ENCODE measurements at places on chromosomes 2 and 18.

DNA sequence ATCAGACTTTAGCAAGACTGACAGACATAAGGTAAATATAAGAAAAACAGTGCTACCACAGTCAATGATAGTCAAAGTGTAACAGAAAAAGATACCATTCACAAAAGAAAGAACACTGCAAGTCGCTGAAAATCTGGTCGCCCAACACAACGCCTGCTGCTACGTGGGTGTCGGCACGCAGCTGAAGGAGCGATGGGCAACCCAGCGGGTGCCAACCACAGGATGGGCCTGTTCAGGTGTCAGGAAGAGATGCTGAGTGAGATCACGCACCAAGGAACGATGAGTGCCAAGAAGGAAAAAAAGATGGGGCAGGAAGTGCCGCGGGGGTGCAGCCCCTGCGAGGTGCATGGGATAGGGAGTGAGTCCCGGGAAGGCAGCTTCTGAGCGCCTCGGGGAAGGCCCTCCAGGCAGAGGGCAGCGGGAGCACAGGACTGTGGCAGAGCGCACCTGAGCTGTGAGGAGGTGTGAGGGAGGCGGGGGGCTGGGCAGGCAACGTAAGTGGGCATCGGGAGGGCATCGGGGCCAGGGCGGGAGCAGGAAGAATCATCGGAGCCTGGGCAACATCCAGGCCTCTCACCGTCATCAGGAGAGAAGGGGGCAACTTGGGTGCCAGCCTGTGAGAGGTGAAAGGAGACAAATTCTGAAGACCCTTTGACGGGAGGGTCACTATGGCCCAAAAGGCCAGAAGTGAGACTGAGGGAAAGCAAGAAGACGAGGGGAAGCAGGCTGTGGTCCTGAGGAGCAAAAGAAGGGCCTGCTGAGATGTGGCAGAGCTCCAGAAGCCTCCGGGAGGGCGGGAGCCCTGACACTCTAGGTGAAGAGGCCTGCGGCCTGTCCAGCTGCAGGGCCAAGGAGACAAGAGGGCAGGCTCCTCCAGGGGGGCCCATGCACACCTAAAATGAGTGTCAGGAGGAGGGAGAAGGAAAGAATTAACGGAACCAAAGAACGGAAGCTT, 14.8 kb upstream of the MTERF4 start:
- DNase-seq: no peak

DNA sequence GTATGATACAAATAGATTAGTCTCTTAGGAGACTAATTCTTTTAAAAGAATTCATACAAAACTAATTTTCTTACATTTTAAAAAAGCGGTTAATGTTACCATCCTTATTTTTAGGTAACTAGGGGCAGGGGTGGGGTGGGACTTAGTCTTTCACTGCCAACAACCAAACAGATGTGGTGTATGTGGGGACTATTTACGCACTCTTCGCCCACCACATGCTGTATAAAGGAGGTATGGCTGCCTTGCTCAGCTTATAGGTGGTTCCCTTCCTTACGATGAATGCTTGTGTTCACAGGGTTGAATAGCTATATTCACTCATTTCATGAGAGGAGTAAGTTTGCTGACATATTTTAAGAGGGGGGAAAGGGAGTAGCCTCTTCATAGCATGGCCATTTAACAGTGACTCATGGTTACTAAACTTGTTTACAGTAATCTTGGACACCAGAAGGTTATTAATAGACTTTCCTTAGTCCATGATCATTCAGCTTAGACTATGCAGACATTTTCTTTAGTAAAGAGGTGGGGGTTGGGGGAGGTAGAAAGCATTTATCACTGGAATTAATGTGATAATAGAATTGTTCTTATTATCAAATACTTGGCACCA, 61.8 kb downstream of the CAB39 start:
- no peak for DNase-seq

- no peak for DNase-seq
Measured at GRCh38 chr18:49029628-49030027, 78.9 kb upstream of the SMAD7 start.

GRCh38 chr18:25240420-25240770, 111.6 kb downstream of the ZNF521 start:
- no peak for DNase-seq

DNA sequence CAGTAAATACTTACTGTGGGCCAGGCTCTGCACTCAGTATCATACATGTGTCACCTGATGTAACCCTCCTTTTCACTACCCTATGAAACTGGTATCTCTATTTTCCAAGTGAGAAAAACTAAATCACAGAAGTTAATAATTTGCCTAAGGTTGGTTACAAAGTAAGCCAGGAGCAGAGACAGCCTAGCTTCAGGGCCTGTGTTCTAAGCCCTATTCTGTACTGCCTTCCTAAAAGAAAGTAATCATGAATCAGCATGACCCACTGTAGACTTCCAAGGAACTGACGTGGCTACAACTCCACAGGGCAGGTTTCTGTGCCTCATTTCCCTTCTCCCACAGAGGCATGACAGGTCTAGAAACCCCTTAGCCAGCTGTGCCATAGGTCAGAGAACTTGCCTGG, 14.3 kb downstream of the ZNF142 start:
- no peak for DNase-seq

DNA sequence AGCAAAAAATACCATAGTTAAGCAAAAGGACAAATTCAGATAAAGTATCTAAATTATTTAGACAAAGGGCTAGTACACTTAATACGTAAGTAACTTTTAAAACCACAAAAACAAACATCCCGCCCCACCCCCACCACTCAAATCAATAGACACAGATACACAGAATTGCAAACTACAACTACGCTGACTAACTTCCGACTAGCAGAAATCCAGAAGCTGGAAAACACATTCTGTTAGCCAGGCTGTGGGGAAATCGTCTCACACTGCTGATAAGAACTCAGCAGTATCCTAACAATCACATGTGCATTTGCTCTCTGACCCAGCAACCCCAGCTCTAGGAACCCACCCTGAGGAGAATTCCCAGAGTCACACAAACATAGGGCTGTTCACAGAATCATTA, 16.6 kb downstream of the FAM168B start:
- DNase-seq: no peak

DNA sequence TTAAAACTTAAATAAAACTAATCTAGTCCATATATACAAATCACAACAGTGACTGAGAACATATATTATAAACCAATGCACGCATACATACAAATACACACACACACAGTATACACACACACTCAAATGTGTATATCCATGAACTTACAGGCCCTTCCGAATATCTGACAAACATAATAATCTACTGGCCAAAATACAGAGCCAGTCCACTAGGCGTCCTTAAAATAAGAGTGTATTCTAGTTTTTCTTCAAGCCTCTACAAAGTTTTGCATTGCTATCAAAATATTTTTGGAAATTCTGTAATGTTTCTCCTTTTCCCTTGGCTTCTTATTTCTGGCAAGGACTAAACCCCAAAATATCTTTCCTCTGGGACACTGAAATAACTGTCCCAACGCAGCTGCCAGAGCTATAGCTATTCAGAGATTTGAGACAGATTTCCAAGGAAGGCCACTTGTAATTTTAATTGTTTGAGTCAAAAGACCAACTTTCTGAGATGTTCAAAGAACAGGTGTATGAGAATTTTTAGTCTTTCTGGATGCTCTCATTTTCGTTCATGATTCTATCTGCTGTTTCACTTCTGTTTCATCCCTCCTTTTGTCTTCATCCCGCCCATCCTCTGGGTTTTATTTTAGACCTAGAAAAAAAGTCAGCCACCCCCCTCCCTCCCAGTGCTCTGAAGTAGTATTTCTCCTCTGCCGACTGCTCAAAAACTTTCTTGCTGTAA, 24.1 kb upstream of the SP3 start:
- no peak for DNase-seq

DNA sequence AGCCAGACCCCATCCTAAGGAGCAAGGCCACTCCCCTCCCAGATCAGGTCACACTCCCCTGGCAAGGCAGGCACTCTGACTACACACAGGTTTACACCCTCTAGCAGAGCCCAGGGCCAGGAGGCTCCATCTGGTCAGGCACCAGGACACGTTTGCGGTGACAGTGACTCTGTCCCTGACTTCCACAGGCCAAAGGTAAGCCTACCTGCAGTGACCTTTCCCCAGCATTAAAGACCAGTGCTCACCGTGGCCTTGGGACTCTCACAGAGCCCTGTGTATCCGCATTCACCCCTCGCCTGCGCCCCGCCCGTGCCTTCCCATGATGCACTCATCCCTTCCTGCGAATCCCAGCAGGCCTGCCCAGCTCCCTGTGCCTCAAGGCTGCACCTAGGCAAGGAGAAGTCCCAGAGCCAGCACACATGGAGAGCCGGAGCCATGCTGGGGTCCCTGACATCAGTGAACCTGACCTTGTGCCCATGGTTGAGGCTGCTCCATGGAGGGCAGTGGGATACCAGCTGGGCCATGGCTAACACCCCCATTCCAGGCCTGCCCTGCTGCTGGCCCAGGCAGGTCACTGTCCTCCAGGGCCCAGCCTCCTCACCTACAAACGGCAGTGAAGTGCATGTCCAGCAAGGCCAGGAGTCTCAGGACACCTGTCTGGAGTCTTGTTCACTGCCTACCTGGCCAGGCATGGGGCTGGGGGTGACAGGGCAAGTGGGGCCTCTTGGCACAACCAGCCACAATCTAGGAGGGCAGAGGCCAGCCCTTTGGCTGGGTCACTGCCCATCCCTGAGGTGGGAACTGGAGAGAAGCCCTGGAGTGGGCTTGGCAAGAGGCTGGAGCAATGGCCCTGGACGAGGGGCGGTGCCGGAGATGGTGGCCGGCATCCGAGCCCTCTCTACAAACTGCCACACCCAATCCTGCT, 3.0 kb downstream of the NEURL3 start:
- no peak for DNase-seq

GRCh38 chr2:205848601-205849000, 166.3 kb downstream of the NRP2 start:
- DNase-seq: no peak

- no peak for DNase-seq
Measured at GRCh38 chr18:56312551-56313335, 325.6 kb downstream of the TXNL1 start.
